Muscle of arm (tissue), 14 donors: ENCODE measurements at places on chromosomes 6 and 20. TPM values are rescaled to one million over a fixed set of nuclear protein-coding genes. Genes with fewer than 3 reads are reported as not detected.

GRCh38 chr20:33821270-33821836, 10.2 kb downstream of the CHMP4B start:
- DNase-seq: no peak

DNA sequence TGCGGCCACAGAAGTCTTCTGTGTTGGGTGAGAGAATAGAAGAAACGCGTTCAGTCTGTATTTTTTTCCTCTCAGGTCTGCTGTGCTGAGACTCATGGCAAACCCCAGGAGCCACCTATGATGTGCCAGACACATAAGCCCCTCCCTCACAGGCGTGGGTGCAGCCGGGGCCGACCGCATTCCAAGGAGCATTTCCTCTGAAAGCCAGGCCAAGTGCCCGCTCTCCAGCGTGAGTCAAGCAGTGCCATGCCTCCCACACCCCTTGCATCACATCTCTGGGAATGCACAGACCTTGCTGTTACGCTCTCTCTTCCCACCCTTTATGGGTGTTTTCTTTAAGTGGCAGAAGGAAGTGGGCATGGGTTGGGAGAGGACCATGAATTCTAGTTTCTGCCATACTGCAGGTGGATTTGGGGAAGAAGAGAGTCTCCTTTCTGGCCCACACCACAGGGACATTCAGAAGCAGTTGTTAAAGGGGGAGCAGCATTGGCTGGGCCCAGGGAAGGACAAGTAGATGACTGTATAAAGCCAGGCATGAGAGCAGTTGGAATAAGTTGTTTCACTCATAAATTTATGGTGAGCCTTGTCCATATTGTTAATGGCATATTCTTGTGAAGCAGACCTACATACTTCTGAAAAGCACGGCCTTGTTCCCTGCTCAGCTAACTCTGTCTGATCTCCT, 37.1 kb upstream of the TFAP2A start:
- no peak for DNase-seq

DNA sequence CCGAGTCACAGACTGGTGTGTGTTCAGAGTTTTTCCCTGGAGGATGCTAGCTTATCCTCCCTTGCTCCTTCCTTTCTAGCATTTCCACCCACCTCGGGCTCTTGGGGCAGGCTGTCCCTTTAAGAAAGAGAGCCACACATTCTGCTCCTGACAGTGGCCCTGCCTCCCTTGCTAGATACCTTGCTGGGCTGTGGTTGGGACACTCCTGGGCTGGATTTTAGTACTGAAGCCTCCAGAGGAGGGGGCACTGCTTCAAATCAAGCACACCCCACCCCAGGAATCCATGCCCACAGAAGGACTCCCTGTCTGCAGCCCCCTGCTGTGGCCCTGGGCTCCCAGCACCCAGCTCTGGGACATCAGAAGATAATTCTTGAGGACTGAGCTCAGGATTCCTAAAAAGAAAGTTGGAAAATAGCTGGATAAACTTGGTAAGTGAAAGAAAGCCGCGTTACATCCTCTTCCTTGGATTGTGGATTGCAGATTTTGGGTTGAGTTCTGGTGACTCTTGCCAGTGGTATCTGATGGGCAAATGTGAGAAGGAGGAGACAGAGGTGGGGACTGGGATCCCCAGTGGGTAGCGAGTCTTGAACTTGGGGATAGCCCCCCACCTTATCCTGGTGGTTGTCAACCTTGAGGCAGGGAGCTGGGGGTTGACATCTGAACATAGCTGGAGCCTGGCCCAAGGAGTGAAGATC, 29.0 kb downstream of the DAAM2 start:
- no peak for DNase-seq

DNA sequence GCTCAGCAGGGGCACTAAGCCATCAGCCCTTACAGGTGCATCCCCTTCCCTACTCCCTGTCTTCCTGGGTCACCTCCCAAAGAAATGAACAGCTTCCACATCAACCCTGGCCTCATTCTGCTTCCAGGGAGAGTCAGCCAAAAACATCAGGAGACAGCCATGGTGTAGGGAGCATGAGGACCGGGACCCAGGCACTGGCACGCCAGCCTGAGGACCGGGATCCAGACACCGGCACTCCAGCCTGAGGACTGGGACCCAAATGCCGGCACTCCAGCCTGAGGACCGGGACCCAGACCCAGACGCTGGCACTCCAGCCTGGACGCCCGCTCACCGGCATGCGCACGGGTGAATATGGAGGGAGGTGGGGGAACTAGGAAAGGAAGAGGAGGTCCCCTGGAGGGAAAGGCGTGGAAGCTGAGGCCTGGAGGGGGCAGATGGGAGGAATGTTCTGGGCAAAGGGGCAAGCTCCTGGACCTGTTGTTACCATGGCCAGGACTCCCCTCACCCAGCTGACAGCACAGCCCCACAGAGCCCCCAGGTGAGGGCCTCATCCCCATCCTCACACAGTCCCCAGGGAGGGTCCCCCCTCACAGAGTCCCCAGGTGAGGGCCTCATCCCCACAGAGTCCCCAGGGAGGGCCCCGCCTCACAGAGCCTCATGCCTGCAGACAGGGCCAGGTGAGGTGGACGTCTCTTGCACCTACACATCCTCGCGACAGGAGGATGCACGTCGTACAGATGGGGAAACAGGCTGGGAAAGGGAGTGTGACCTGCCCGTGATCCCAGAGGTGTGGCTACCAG, 26.0 kb upstream of the MRGBP start:
- DNase-seq: no peak

The DEFB115 gene
- not detected for polyA plus RNA-seq

DNA sequence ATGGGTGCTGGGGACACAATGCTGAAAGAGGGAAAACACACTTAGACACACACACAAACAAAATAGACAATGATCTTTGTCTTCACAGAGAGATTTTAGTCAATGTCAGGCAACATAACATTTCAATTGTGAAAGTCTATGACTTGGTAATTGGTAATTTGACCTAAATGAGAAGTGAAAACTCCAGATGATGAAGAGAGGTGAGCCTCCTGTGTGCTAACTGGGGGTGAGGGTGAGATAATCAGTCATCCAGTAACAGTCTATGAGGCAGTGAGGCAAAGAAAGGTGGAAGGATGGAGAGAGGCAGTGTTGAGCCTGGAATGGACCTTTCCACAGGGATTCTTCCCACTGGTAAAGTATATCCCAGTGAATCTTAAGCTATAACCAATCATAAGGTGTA, 744.2 kb downstream of the MAFB start:
- no peak for DNase-seq

GRCh38 chr6:108734271-108734922, 113.8 kb upstream of the ARMC2 start:
- DNase-seq: no peak

GRCh38 chr6:110642711-110643110, 166.3 kb upstream of the SLC22A16 start:
- DNase-seq: no peak

The LEMD2 gene
- 42.8 TPM for polyA plus RNA-seq

DNA sequence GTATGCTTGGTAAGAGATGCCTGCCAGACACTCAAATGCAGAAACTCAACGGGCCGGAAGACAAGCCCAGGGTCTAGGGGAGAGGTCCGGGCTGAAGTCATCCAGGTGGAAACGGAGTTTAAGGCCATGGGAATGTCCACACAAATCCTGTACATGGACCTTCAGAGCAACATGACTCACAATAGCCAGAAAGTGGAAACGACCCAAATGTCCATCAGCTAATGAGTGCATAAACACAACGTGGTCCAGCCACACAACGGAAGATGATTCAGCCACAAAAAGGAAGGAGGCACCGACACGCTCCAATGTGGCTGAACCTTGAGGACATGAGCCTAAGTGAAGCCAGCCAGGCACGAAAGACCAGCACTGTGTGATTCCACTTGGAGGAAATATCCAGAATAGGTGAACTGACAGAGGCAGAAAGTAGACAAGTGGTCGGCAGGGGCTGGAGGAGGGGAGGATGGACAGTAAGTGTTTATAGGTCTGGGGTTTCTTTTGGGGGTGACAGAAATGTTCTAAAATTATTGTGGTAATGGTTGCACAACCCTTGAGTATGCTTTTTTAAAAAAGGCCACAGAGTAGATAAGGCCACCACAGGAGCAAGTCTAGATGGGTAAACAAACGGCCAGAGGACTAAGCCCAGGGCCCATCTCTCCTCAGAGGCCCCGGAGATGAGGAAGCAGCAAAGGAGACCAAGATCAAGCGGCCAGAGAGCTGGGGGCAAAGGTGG, 105.6 kb downstream of the PREX1 start:
- DNase-seq: no peak

The ADGRF4 gene
- polyA plus RNA-seq: not detected

DNA sequence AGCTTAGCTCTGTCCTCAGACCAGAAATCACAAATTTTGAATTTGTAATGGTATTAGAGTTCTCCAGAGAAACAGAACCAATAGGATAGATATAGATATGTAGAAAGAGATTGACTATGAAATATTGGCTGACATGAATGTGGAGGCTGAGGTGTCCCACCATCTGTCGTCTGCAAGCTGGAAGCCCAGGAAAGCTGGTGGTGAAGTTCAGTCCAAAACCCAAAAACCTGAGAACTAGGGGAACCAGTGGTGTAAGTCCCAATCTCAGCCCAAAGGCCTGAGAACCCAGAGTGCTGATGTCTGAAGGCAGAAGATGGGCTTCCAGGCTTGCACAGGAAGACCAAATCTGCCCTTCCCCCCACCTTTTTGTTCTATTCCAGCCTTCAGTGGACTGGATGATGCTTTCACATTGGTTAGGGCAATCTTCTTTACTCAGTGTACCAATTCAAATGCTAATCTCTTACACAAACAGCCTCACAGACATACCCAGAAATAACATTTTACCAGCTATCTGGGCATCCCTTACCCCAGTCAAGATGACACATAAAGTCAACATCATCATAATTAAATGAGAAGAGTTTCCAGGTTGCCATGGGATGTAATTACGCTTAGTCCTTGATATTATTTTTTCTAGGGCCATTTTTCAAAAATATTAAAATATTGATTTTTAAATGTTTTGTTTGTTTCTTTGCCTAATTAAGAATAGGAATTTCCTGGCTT, 570.8 kb downstream of the UTRN start:
- DNase-seq: no peak

The BMP7 gene
- polyA plus RNA-seq: 3.3 TPM

- DNase-seq: no peak
Measured at GRCh38 chr6:165705941-165706340, 42.9 kb upstream of the PDE10A start.

The LIME1 gene
- 3.6 TPM for polyA plus RNA-seq

GRCh38 chr6:149948011-149948410, 6.2 kb downstream of the ULBP2 start:
- DNase-seq: no peak

DNA sequence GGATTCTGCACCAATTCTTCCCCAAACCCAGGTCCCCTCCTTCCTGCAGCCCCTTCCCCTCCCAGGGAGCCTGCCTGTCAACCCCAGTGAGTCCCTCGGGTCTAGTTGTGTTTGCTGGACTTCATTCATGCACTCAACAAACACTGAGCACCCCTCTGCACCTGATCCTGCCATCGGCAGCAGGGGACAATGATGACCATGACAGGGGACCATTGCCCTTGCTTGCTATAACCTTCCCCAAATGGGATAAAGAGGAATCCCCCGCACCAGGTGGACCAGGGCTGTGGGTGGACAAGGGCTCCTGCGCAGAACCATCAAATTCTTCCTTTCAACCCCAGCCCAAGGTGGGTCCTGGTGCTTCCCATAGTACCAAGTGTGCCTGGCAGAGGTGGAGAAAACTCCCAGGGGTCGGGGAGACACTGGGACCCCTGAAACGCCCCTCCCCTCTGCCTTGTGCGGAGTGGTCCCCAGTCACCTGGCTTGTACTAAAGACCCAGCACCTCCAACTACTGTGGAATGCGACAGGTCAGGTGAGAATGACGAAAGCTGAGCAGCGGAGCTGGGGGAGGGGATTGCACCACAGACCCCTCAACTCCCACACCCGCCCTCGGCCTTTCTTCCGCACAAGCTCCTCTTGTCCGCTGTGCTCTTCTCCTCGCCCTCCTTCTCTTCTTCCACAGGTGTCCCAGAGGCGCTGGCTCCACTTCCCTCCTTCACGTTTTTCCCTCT, 119.9 kb upstream of the ZNF217 start:
- DNase-seq: no peak

GRCh38 chr6:105324386-105324950, 78.4 kb downstream of the PREP start:
- DNase-seq: peak; percentile 15

The HMGCLL1 gene
- not detected for polyA plus RNA-seq

The CEP43 gene
- 25.9 TPM for polyA plus RNA-seq

DNA sequence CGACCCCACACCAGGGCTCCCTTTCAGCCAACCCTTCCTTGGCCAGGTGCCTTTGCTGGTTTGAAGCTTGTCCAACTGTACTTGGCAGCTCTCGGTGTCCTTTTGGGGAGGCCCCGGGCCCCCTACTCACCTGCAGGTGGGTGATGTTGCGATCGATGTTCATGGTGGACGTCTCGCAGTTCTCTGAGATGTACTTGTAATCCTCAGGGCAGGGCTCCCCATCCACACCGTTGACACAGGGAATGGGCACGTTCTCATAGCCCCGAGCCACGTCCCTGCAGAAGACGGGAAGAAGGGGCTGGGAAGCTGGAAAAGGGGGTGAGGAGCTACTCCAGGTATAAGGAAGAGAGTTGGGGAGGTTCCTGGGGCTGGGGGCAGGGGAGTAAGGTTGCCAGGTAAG, 4.9 kb upstream of the SLC44A4 start:
- no peak for DNase-seq

GRCh38 chr6:17473554-17473953, 80.2 kb downstream of the CAP2 start:
- peak; percentile 20 for DNase-seq

GRCh38 chr6:112021691-112022310, 32.1 kb upstream of the CCN6 start:
- DNase-seq: no peak

The SIRPD gene
- polyA plus RNA-seq: not detected

DNA sequence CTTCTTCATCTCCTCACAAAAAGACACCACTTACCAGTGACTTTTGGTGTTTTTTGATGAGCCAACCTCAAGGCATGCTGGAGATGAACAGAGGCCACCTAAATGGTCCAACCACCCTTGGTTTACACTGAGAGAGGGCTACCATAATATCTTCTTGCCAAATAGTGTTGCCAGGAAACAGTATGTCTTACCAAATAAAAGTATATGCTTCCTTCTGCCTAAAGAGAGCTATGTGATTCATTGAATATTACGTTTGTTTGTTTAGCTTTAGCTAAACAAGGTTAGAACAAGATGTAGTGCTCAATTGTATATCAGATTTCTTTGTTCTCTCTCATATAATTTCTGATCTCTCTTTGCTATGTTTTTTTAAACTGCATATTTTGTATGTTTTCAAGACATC, 40.6 kb upstream of the BMP6 start:
- no peak for DNase-seq

- DNase-seq: no peak
Measured at GRCh38 chr6:168603234-168603633, 162.2 kb downstream of the SMOC2 start.

- DNase-seq: no peak
Measured at GRCh38 chr20:36259177-36260061, 23.1 kb downstream of the AAR2 start.
